Cerebellar nuclear complex (tissue), 1 donor: ENCODE measurements at places on chromosomes 5 and 9.

- DNase-seq = no peak
These were observed 167.5 kb downstream of the TTC39B start for GRCh38 chr9:15139469-15139868.

DNA sequence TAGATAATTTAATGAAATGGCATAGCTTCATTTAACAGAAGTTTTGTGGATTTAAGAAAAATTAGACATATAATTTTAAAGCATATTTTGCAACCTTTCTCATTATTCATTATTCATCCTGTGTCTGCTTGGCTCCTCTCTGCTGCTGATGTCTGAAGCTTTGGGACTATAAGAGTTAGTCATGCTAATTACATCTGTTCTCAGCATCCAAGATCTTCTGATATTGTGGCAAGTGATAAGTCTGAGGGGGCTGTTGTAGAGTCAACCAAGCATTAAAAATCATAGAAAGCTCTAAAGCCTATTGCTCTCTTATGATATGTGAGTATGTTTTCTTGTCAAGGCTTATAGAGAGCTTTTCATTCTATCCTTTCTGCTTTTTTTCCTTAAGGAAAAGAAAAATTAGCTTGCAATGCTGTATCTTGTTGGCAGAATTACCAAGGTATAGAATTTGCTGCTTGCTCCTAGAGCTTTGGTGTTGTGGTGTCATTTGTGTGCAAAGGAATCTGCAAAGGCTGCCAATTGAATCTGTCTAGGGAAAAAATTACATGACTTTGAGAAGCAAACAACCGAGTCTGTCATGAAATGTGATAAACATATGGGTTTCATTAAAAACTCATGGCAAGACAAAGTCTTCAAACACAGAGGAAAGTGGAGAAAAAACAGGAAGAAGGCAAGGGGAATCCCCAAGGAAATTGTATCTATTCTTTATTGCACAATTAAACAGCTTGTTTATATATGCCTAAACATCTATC lies 156.1 kb upstream of the DAB2 start:
- DNase-seq = no peak

- no peak for DNase-seq
These were observed 117.8 kb downstream of the FGF18 start for GRCh38 chr5:171537070-171537849.

DNA sequence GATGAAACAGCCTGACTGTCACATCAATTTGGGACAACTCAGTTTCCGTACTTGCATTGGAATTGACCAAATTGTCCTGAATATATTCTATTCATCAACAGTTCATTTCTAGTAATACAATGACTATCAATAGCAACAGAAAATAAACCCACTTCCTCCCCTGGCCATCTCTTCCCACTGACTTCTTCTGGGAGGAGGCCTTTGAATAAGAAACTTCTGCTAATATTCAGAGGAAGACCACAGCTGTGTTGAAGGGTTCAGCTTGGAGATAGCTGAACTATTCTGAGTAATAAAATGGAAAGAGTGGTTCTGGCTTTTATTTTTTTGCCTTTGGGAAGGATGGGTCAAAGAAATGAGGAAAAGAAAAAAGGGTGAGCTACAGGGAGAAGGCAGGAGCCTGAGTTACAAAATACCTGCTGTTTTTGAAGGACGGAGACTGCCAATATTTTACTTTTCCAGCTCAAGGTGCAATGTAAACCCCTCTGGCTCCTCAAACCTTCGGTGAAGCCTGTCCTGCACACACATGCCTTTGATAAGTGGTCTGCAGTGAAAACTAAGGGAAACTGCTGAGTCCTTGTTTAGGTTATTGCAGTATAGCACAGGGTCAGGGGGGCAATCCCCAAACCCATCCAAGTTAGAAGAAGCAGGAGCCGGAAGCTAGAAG lies 29.9 kb downstream of the FYB1 start:
- no peak for DNase-seq

GRCh38 chr9:27460226-27461023 lies 63.7 kb upstream of the IFNK start:
- no peak for DNase-seq

GRCh38 chr9:107674721-107675277 lies 185.2 kb upstream of the KLF4 start:
- DNase-seq = no peak

DNA sequence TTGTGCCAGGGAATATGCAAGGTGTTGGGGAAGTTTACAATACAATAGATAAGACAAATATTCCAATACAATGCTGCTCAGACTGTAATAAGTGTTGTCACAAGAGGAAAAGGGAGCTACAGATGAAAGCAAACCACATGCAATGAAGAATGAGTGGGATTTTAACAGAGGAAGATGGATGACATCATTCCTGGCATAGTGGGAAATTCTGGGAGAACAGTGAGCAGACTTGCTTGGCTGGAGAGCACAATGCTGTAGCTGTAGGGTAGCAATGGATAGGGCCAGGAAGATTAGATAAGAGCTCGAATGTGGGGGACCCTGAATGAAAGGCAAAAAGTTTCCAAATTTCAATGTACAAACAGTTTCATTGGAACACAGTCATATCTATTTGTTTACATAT lies 9.5 kb upstream of the DPYSL3 start:
- no peak for DNase-seq

DNA sequence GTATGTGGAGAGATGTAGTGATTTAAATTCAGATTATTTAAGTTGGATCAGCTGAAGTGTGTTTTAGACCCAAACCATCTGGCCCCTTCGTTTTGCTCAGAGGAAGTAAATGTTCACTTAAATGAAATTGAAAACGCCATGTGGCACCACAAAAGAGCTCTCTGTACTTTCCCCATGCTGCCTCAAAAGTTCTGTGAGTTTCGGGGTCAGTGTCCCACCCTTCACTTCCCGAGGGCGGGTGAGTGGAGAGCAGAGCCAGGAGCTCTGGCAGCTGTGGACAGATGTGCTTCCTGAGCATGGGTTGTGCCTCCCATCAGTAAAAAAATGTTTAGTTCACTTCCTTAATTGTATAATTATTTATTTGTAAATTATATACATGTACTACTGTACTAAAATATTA lies 48.4 kb downstream of the PSD2 start:
- DNase-seq = no peak

DNA sequence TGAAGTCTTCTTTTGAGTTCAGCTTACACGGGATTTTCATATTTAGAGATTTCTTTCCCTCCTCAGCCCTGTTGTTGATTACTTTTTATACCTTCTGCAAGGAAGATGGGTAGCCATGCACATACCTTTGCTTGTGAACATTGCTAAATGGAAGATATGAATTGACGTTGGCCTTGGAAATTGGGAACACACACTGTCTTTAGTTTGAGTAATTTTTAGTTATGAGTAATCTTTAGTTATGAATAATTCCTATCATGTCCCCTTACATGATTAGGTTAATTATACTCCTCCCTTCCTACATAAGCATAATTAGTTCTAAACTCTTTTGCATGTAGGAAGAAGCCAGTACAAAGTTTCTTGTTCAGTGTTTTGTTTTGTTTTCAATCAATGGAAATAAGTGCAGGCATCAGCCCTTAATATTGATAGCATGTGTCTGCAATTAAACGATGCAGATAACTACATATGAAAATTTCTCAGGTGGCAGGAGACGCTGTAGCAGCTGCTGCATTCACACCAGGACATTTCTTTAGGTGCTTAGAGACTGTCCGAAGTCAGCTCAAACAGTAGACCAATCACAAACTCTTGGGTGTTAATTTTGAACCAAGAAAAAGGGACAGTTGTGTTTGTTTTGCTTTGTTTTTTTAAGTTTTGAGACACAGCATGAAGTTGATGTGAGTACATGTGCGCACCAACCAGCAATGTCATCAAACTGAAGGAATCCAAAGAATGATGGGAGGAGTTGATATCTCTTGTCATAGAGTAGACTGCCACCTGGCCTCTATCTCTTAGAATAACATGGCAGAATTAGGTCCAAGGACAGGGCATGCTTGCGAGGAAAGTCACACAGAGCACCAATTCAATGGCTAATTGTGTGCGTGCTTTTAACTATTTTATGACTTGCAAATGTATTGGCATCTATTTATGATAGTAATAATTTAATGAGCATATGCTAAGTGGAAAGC lies 51.4 kb downstream of the SMARCA2 start:
- no peak for DNase-seq

DNA sequence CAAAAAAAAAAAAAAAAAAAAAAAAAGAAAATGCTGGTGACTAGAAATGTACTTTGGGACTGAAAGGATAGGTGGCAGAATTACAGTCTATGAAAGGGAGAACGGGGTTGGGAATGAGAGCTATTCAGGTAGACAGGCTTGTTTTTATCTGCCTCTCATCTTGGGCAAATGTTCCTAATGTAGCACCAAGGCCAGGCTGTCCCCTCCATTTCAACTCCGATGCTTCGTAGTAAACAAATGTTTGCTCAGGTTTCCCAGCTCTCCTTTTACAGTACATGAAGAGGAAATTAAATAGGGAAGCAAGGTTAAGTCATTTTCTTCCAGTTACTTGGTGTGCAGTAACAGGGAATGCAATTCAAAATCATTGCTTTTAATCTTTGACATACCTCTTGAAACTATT lies 4.4 kb upstream of the BASP1 start:
- no peak for DNase-seq

DNA sequence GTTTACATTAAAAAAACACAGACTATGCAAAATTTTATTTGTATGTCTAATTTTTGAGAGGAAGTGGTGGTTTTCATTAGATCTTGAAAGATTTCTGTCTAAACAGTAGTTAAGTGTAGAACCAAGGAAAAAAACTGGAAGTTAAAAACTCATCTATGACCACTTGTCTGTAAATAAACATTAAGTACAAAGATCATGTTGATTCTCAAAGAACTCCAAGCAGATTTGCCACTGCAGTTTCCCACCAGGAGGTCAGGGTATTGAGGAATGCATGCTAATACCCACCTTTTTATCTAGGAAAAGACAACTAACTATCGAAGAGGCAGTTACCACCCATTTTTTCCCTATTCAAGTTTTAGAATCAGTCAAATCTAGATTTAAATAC lies 1.9 kb downstream of the STOM start:
- DNase-seq = no peak

DNA sequence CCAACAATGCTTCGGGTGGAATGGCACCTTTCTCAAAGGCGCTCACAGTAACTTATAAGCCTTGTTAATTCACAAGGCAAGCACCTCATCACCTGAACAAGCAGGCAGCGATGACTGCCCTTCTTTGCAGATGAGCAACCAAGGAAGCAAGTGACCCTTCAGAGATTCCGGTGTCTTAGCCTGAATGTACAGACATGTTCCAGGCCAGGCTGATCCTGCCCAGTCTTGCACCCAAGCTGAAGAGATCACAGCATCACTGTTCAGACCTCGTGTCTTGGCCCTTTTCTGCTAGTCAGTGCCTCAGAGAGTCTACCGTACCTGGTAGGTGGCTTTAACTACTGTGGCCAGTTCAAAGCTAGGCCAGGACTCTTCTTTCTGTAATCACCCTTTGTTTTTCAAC lies 94.7 kb upstream of the ERCC6L2 start:
- DNase-seq = no peak

- no peak for DNase-seq
These were observed 116.0 kb upstream of the LPCAT1 start for GRCh38 chr5:1639757-1640156.

DNA sequence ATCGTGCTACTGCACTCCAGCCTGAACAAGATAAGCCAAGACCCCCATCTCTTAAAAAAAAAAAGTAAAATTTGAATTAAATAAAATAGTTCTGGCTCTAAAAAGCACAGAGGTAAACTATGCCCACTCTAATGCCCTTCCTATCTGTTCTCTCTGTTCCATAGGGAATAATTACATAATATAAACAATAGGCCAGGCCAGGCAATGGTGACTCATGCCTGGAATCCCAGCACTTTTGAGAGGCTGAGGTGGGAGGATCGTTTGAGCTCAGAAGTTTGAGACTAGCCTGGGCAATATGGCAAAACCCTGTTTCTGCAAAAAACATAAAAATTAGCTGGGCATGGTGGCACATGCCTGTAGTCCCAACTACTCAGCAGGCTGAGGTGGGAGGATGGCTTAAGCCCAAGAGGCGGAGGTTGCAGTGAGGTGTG lies 47.4 kb downstream of the MYO10 start:
- no peak for DNase-seq

DNA sequence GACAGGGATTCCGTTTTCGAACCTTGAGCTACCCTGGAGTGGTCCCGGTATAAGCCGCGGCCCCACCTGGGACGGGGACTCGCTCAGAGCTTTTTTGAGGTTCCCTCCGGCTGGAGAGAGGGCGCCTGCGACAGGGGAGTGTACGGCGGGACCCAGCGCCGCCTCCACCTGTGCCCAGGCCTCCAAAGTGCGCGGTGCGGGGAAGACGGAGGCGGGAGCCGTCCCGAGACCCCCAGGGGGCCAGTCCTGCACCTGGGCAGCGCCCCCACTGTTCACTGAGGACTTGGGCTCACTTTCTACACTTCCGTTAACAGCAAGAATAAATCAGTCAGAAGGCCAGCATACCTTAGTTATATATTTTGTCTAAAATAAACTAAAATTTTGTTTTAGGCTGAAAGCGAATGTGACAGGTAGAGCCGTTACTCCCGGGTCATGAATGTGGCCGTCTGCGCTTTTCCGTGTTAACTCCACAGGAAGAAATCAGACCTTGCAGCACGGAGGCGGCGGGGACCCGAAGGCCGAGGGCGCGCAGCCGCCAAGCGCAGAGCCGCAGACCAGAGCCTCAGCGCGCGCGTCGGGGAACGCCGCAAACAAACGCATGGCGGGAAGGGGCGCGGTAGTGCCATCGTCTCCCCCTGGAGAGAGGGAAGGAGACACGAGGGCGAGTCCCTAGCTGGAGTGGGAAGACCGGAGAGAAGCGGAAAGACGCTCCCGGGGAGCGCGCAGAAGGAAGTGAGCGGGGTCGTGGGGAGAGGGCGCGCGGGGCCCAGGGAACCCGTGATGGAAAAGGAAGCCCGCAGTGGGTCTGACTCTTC lies 14.1 kb downstream of the TRIM7 start:
- no peak for DNase-seq

DNA sequence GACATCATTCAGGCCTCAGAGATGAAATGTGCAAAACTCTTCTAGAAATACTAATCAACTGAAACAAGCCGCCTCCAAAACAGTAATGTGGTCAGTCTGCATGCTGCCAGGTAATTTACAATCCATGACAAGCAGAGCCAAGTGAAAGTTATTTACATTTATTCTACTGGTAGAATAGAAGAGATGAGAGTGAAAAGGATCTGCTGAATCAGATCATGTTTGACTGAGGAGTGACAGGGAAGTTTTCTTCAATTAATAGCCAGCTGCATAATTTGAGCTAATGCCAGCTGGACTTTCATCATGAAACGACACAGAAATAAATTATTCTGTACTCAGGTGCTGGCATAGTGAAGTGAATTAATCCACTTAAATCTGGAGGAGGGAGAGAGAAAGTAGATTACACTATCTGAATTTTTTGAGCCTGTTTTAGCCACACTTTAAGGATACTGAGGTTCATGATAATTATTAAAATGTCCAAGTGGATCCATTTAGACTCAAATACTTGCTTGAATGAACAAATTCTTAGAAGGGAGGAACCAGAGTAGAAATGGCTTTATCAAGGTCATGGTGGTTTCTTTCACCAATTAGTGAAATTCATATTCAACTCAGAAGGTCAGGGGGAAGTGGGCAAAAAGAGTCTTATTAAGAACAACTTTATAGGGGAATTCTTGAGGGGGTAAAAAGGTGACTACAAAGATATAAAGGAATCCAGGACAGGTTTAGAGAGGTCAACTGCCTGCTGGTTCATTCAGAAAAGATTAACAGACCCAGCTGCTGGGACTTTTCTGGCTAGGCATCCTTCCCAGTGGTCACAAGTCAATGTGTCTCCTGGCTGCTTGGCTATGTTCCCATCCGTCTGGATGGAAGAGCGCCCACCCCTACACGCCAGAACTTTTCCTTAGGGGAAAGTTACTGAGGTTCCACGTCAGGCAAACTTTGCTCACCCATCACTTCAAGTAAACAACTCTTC lies 350.4 kb downstream of the PDE4D start:
- no peak for DNase-seq

GRCh38 chr5:167861129-167861927 lies 430.1 kb upstream of the WWC1 start:
- DNase-seq = no peak
